ENCODE measurements at places on chromosomes 5 and 9.
A peak's percentile ranks its signal among the peaks of the same experiment; 100 is the strongest.

GRCh38 chr9:7165331-7165975 is 407.7 kb downstream of the KDM4C start:
- no peak for DNase-seq

DNA sequence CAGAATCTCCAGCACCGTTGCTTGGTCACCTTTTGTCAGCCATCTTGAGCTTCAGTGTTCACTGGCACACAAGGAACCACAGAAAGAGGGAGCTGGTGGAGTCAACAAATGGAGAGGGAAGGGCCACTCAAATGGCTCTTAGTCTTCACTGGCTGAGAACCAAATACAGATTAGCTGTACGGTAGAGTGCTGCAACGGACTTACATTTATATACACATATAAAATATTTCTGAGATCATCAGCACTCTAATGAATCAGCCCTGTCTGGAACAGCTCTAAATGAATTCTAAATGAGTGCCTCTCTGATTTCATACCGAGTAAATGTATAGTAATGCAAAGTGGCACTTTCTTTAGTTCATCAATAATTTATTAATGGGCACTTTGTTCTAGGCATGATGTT is 24.8 kb downstream of the KCTD16 start:
- no peak for DNase-seq

DNA sequence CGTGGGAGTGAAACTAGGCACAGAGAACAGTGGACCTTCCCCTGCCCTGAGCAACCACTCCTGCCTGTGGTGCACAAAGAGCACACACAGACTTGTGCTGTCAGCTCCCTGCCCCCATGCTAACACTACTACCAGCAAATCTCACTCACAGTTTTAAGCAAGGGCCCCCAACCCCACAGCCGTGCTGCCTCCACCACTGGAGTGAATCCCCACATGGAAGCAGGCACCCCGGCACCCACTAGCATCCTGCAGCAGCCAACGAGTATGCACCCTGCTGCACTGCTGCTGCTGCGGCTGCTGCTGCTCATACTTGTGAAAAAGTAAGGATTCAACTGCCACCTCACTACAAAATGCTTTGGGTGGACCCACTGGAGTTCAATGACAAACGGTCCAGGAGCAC is 435.5 kb downstream of the SLCO4C1 start:
- no peak for DNase-seq

DNA sequence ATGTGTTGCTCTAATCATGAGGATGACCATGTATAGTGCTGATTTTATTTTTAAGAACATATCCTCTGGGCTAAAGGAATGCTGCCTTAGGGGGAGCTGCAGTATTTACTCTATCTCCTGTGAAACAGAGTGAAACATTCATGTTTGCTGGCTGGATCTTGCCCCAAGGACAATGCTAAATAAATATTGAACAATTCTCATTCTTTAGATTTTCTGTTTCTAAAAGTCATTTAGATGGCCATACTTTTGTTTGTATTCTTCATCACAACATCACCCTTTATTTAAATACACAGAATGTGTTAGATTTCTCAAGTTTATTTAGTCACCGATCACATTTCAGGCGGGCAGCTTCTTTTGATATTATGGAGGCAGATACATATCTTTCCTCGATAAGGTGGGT is 103.3 kb downstream of the ARHGEF28 start:
- no peak for DNase-seq

DNA sequence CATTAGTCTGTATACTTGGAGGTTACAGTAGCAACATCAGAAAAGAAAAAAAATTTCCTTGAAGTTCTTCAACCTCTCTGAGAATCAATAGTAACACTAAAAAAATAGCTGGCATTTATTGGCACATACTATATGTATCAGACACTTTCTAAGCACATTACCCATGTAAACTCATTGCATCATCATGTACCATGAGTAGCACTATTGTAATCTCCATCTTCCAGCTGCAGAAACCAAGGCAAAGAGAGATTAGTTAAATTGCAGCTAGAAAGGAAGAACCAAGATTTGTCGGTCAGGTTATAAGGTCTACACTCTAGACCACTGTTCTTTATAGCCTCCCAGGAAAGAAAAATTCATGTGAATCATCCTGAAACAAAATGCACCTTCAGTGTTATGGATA is 31.4 kb upstream of the RAB3C start:
- DNase-seq, result no peak

DNA sequence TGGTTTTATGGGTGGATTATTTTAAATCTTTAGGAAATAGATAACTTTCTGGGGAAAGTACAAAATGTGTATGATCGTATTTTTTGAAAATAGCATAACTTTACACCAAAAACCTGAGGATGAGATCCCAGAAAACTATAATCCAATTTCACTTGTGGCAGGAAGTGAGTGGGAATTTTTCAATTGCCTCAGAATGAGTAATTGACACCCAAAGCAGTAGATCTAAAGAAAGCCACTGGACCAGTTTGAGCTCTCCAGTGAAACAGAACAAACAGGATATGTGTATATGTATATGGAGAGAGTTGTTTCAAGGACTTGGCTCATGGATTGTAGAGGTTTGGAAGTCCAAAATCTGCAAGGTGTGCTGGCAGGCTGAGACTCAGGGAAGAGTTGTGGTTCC is 109.2 kb upstream of the SHB start:
- DNase-seq, result peak; percentile 80

- DNase-seq, result peak; percentile 64
Measured at GRCh38 chr9:125707472-125707804, 430 bp upstream of the MAPKAP1 start.

- peak; percentile 69 for DNase-seq
Measured at GRCh38 chr9:38035873-38036272, 33.2 kb downstream of the SHB start.

- DNase-seq, result no peak
Measured at GRCh38 chr9:93523518-93524144, 52.8 kb upstream of the PHF2 start.

DNA sequence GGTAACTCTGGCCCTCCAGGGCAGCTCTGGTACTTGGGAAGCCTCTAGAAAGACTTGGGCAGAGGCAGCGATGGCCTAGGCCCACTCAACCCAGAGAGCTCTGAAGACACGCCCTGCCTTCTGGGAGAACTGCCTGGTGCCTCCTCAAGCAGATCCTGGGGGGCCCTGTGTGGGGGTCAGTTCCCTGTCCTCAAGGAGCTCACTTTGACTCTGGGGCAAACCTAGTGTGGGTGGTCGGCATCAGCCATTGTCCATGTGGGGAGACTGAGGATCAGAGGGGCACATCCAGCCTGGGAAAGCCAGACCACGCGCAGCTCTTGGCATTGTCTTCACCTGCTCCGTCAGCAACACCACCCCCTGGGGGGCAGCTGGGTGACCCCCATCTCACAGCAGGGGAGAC is 28.0 kb downstream of the ABO start:
- DNase-seq, result no peak

DNA sequence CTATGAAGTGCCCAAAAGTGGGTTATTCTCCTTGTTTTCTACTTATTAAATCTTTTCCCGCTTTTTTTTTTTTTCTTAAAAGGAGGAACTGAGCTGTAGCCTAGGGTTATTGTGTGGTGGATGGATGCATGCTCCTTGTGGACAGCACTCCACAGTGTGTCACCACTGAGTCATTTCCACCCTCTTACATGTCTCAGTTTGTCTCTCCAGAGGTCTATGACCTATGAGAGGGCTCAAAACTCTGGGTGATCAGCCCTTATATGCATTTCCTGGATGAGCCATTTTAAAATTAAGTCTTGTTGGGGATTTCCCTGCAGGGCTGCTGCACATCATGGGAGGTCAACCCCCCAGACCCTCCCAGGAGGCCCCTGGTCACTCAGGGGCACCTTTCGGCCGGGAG is 102.2 kb upstream of the MOCS2 start:
- DNase-seq, result no peak

DNA sequence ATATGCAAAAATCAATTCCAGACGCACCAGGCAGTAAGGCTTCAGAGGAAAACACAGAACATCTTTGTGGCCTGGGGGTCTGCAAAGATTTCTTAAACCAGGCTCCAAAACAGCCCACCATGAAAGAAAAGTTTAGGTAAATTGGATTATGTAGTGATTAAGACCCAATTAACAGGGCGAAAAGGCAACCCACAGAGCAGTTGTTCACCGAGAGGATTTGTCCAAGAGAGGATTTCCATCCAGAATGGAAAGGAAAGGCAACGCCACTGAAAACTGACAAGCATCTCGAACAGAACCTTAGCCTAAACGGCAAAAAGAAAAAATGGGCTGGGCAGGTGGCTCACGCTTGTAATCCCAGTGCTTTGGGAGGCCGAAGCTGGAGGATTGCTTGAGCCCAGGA is 37.4 kb downstream of the GLT6D1 start:
- DNase-seq, result no peak

- no peak for DNase-seq
Measured at GRCh38 chr5:168364151-168364661, 72.8 kb downstream of the WWC1 start.

GRCh38 chr5:109996246-109996645 is 306.5 kb downstream of the MAN2A1 start:
- DNase-seq, result no peak

DNA sequence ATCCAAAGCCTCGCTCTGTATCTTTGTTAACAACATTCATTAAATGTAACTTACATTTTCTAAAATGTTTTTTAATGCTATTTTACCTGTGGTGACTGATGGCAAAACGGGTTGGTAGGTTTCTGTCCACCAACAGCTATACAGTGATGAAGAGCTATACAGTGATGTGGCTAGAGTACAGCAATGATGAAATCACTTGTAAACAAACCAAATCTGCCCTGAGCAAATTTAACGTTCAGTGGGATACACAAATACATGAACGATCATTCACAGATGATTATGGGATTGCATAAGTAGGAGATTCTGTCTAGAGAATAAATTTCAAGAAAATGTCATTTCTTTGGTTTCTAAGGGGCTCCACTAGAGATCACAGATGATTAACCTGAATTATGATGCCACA is 132.7 kb downstream of the MPDZ start:
- no peak for DNase-seq

- peak; percentile 2 for DNase-seq
Measured at GRCh38 chr5:88785746-88786565, 97.0 kb downstream of the MEF2C start.

GRCh38 chr9:104984948-104985347 is 57.0 kb upstream of the ABCA1 start:
- DNase-seq, result no peak

DNA sequence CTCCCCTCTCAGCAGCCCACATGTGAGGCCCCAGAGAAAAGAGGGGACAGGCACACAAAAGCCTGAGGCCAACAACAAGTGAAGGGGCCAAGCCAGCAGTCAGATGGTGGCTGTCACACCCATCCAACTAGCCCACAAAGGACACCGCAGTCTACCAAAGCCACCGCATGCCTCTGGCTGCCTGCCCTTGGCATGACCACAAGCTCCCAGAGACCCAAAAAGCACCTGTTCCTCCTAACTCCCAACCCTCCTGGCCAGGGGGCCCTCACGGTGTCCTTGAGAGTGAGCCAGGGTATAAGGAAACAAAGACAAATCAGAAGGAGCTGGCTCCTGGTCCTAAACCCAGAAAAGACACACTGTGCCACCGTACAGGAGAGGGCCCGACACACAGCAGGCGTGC is 77.8 kb upstream of the LRRTM2 start:
- no peak for DNase-seq

- DNase-seq, result no peak
Measured at GRCh38 chr5:119814655-119815054, 185.3 kb downstream of the FAM170A start.

- DNase-seq, result no peak
Measured at GRCh38 chr5:36147681-36148080, 4.0 kb downstream of the LMBRD2 start.

- DNase-seq, result no peak
Measured at GRCh38 chr5:180056153-180056552, 15.4 kb downstream of the RNF130 start.

- DNase-seq, result no peak
Measured at GRCh38 chr9:109868722-109869121, 88.7 kb downstream of the PALM2AKAP2 start.

GRCh38 chr5:33300209-33300742 is 140.5 kb upstream of the TARS1 start:
- peak; percentile 71 for DNase-seq

DNA sequence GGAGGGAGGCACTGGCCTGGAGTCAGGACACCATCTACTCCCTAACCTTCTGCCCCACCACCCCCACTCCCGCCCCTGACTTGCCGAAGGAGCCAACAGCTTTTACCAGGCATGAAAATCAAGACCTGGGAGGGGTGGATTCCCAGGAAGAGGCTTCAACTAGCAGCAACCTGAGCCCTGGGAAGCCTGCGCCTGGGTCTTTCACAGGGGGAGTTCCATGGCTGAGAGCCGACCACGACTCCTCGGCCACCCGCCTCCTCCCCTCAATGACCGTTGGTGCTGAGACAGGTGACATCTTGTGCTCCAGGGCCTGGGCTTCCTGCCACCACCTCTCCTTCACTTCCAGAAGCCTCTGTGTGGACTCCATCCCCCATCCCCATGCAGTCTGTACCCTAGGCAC is 37.1 kb downstream of the BARX1 start:
- DNase-seq, result no peak

DNA sequence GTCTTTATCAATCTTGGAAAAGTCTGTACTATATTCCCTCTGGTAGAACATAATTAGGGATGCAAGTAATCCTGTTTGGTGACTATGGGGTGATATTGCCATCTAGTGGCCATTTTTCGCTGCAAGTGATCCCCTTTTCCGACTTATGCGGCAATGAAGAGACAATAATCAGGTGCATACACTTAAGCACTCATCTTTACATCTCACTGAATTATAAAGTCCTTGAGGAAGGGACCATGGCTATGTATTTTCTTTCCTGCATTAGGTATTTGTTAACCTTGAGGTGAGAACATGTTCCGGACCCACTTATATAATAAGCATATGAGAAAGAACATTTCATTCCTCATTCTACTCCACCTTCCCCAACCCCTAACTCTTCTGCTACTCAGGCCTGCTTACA is 19.6 kb upstream of the LIX1 start:
- peak; percentile 42 for DNase-seq

DNA sequence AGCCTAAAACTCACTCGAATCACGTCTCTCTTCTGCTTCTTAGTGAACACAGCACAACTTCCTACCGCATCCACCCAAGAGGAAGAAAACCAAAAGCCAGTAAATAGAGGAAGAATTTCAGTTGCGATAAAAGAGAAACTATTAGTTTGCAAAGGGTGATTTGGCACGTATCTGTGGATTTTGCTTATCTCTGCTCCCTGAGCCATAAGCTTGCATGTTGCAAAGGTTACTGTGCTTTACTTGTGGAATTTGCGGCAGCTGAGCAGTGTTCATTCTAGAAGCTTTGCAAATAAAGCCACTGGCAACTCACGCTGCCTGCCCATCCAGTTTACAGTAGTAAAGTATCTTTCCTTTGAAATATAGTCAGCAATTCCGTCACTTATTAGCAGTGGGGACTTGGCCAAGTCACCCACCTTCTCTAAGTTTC is 149.0 kb upstream of the PCA3 start:
- peak; percentile 60 for DNase-seq

Measured in inflammatory macrophage treated with lipopolysaccharide for 1 hour (primary cell).